ENCODE measurements at places on chromosomes 3 and 15.

DNA sequence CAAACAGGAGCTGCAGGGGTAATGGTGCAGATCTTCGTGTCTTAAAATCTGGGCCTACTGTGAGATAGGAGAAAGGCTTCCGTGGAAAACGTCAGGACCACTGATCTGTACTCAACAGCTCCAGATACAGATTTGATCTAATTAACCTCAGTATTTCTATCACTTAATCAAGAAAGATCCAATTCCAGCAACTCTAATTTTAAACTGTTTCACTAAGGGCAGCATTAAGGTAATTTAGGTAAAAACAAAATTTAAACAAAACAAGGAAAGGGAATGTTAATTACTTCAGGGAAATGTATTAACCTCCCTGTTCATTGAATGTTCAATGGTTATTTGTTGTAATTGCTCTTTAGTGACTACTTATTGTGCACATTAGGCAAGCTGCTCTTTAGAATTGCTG, 26.4 kb upstream of the TTC14 start:
- no peak for DNase-seq

GRCh38 chr3:71195492-71195891, 388.0 kb downstream of the FOXP1 start:
- no peak for DNase-seq

DNA sequence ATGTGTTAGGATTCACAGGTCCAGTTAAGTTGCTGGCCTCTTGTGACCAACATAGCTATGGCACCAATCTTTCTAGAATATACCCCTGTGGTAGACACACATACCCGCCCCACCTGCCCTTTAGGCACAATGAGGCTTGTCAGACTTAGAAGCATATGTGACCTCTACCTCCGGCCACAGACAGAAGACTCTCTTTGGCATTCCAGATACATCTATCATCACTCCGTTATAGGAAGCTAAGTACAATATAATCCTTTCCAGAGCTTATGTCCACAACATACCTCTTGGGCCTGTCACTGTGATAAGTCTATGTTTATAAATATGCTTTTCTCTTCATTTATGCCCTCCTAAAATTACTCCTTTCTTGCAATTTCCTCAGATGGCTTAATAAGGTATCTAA, 39.8 kb downstream of the CD47 start:
- DNase-seq: no peak

DNA sequence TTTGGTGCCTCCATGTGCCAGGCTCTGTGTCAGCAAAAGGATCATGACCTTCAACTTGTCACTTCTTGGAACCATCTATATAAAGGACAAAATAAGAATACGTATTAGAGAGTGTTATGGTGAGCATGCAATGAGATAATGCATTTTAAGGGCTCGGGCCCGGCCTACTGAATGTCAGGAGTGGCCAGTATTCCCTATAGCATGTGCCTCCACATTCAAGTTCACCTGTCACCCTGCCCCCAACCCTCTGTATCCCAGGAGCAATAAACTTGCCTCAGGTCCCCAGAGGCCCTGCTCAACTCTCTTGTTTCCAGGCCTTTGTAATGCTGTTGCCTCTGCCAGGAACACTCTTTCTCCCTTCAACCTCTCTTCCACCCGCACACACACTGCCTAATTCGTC, 90.2 kb upstream of the SLC6A11 start:
- no peak for DNase-seq

- DNase-seq: no peak
These were observed 22.3 kb downstream of the IL5RA start for GRCh38 chr3:3087716-3088465.
